Activated naive CD8-positive, alpha-beta T cell treated with anti-CD3 and anti-CD28 coated beads for 36 hours (primary cell): ENCODE measurements at places on chromosomes 1 and 21. TPM values are rescaled to one million over a fixed set of nuclear protein-coding genes. Genes with fewer than 3 reads are reported as not detected.
A peak's percentile ranks its signal among the peaks of the same experiment; 100 is the strongest.

DNA sequence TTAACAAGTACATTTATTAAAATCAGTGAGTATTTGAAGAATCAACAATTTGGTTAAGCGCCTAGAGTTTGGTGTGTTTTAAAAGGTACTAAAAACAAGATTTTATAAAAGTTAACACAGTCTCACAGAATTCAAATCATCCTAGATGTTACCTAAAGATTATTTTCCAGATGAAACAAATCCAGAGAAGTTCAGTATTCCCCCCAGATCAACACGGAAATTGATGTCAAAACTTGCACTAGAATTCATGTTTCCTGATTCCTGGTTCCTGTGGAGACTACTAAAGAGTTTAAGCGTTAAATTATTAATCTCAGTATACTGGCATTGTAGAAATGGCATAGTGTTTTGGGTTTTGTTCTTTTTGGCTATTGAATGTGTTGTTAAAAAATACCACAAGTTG is 1.4 kb downstream of the PTBP2 start:
- H3K27ac ChIP-seq = peak overlapping the region; percentile 88
- H3K4me3 ChIP-seq = peak overlapping the region; percentile 93
- no peak for DNase-seq

DNA sequence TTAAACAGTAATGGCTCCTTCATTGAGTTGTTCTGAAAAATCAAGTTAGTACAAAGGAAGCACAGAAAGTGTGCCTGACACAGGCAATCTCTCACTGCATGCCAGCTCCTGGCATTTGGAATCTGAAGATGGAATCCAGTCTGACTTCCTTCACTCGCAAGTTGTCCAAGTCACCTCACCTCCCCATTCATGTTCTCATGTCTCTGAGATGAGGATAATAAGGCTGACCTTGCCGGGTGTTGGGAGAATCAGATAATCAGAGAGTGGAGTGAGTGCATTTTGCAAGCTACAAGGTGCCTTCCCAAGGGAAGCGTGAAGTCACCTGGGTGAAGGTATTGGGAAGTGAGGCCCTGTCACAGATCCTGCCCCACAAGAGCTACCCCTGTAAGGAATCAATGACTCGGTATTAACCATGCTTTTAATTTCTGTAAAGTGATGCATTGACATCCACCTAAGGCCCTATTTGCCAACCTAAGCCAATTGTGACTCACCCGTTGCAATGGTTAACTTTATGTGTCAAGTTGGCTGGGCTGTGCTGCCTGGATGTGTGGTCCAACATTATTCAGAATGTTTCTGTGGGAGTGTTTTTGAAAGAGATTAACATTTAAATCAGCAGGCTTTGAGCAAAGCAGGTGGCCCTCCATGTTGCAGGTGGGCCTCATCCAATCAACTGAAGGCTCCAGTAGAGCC is 62.5 kb upstream of the TARBP1 start:
- no peaks in the 10 kb centered on the region for H3K36me3 ChIP-seq
- H3K27me3 ChIP-seq = no peaks in the 10 kb centered on the region
- H3K27ac ChIP-seq = no peak overlapping the region
- no peak overlapping the region for H3K4me3 ChIP-seq

DNA sequence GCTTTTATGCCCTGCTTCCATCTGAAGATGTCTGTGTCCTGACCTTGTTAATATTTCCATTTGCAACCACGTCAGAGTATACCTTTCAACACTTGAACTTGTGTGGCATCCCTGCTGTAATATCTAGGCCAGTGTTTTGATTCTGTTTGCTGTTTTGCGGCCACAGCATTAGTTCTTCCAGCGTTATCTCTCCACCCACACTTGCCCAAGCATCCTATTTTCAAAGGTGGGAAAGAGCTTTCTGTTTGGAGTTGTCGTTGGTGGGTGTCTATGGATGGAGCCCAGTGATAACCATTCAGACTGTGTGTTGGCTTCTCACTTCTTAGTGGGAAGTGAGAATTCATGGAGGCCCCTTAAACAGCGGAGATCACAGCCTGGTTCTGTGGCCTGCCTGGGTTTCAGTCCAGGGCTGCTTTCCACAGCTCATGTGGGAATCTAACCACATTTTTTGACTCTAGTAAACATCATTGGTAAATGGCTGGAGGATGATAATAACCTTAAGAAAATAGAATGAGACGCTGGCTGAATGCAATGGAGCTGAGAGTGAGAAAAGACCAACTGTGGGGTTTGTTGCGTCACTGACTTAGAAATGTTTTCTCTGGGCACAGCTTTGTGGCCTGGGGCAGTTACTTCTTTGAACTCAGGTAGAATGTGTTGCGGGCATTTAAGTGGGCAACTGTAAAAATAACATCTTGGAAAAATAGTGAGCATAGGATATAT is 7.6 kb downstream of the TENT5C start:
- no peak overlapping the region for H3K4me3 ChIP-seq
- no peak for DNase-seq
- peaks cover 36% of the 10 kb centered on the region for H3K4me1 ChIP-seq
- peaks cover 56% of the 10 kb centered on the region for H3K27me3 ChIP-seq
- peaks cover 4% of the 10 kb centered on the region for H3K36me3 ChIP-seq

- peaks cover 4% of the 10 kb centered on the region for H3K27me3 ChIP-seq
- no peak overlapping the region for H3K27ac ChIP-seq
- H3K4me1 ChIP-seq = no peaks in the 10 kb centered on the region
- H3K36me3 ChIP-seq = no peaks in the 10 kb centered on the region
- no peak for DNase-seq
- H3K4me3 ChIP-seq = no peak overlapping the region
Observed at GRCh38 chr1:99232172-99232571, 32.1 kb upstream of the PLPPR4 start.

DNA sequence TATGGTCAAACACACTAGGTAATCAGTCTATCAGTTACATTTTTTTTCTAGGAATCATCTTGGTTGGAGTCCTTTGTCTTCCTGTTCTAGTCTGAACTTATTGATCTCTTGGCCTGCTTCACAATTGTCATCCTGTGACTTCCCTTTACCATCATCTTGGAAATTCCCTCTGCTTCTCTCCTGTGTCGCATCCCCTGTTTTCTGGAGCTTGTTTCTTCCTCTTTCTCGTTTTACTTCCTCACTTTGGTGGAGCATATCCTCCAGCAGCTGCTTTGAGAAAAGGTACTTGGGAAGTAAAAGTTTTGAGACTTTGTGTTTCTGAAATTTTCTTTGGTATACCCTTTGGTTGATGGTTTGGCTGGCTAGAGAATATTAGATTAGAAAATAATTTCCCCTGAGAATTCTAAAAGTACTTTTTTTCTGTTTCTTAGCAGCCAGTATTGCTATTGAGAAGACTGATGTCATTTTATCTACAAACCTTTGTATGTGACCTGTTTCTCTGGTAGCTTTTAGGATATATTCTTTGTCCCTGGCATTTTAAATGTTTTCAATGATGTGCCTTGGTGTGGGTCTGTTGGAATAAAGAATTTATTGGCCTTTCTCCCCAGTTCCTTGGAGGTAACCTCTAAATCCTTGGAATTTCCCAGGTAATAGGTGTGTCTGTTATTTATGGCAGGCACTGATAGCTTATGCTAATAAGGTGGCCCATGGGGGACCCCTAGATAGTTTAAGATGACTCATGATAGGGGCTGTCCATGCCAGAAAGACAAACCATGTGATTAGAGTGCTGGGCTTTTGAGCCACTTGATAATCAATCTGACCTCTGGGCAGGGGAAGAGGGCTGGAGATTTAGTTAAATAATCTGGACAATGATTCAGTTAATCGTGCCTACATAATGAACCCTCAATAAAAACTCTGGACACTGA is 6.1 kb upstream of the MYCL start:
- no peak overlapping the region for H3K4me3 ChIP-seq
- H3K4me1 ChIP-seq = peaks cover 2% of the 10 kb centered on the region
- H3K36me3 ChIP-seq = peaks cover 4% of the 10 kb centered on the region
- peaks cover 73% of the 10 kb centered on the region for H3K27me3 ChIP-seq

RHD gene
- not detected for total RNA-seq

FASLG gene
- 12.5 TPM for total RNA-seq

C1orf105 gene
- total RNA-seq = not detected

KCNA2 gene
- total RNA-seq = 0.04 TPM
